Right forelimb (tissue), 1 donor: ENCODE measurements at places on chromosomes 3 and 15.
A peak's percentile ranks its signal among the peaks of the same experiment; 100 is the strongest.

DNA sequence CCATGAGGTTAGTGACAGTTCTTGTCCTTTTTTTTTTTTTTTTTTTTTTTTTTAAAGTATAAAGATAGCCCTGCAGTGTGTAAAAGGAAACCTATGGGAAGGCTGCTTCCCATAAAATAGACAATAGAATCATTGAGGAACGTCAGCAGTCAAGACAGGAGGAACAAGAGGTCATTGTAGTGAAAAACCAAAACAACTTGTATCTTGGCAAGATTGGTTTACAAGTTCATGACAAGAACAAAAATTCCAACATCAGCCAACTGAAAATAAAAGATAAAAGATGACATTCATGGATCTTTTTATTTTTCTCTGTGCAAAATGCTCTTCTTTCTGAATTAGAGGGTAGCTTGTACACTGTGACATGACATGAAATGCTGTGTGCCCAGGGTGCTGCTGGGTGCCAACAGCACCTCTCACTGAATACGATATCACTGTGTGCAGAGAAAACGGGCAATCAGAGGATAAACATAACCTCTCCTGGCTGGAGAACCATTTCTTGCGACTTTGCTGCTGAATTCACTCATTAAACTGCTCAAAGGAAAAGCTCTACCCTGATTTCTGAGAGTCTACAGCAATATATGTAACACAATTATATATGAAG is 30.1 kb upstream of the IP6K2 start:
- no peak for DNase-seq

GRCh38 chr15:40623361-40623760 is 29.3 kb downstream of the KNL1 start:
- no peak for DNase-seq

- no peak for DNase-seq
These were observed 46.9 kb downstream of the WDR49 start for GRCh38 chr3:167606836-167607235.

GRCh38 chr3:127702151-127702578 is 29.4 kb downstream of the ABTB1 start:
- DNase-seq = no peak

DNA sequence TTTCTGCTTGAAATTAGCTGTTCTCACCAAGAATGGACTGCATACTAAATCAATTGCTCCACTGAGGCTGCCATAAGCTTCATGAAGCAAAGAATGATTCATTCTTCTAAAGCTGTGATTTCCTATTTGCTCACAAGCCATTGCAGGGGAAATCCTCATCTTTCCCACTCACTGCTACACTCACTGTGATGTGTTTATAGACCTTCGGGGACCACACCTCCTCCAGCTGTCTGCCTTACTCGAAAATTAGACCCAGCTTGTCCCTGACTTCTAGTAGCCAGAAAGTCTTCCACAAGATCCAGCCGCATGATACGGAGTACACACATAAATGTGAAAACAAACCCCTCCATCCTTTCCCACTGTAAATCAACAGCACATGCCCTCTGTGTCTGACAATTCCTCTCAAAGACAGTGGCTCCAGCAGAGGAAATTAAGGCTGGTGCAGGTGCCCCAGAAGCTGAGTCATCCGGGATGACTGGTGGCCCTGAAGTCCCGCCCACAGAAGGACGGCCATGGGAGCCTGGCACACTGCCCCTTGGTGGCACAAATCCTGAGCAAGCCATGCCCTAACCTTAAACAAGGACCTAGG is 172.0 kb downstream of the STT3B start:
- no peak for DNase-seq

DNA sequence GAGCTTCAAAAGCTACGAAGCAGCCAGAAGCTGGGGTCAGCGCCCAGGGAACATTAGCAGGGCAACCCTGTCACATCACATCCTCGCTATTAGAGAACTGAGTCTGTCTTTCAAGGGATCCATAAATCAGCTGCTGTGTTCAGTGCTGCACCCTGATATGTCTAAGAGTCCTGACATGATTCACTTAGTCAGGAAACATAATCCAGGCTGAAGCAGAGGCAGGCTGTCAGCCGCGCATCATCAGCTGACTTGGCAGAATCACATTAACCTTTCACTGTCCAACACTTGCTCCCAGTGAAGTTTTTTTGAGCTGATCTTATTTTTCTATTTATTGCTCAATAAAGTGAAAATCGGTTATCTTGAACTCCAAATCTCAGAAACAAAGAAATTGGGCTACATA is 23.5 kb downstream of the MYH15 start:
- no peak for DNase-seq

DNA sequence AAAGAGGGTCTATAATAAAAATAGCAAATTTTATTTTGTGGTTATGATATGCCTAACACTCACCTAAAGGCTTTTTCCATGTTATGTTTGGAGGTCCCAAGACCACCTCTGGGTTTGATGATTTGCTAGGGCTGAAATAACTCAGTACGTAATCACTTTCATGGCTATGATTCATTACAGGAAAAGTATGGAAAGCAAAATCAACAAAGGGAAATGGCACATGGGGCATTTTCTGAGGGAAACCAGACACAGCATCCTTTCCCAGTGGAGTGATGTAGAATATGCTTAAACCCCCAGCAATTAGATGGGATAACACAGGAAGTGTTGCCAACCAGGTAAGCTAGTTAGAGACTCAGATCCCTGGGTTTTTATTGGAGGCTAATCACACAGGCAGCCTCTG is 701.6 kb upstream of the CBLB start:
- no peak for DNase-seq

DNA sequence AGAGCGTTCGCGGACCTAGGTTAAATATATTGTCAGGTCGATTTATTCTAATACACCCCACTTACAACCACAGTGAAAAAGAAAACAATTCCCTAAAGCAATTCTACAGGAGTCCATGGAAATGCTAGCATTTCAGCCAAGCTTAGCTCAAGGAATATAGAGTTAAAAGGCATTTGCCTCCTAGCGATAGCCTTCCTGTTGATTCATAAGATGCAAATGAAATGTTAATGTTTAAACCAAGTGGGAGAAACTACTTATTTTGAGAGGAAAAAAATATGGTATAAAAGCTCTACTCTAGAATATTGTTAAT is 1.7 kb upstream of the ALCAM start:
- DNase-seq = no peak

GRCh38 chr3:61564395-61565059 is 3.2 kb downstream of the PTPRG start:
- peak; percentile 91 for DNase-seq

DNA sequence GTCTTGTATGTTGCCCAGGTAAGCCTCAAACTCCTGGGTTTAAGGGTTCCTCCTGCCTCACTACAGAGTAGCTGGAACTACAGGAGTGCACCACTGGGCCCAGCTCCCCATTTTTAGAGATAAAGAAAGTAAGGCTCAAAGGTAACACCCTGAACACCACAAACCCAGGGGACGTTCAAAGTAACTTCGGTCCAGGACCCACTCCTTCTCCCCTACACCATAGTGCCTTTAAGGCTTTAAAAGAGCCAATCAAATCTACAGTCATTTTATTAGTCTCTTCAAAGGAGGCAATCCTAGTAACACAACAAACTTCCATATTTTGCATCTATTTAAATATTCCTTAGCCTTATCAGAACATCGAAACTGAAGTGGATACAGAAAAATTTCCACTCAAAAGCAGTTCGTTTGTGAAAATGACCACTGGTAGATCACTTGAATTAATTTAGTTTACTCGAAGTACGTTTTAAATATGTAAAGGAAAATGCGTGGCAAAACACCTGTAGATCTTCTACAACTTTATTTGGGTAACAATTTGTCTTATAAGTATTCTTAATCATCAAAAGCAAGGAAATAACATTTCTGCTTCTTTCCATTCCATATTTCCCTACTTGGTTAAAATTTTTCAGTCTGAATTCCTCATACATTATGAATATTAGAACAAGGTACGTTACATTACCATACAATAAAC is 1.8 kb downstream of the STAG1 start:
- DNase-seq = no peak

DNA sequence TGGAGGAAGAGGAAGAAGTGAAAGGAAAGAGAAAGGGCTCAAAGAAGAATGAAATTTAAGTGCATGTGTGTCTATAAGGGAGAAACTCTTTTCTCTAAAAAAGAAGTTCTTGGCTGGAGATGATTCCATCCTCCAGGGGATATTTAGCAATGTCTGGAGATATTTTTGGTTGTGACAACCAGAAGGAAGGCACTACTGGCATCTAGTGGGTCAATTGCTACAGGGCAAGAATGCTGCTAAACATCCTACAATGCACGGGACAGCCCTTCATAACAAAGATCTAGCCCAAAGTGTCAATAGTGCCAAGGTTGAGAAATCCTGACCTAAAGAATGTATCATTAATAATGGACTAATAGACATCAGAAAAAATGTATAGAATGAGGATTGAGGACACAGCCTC is 57.4 kb upstream of the ST3GAL6 start:
- no peak for DNase-seq
